ENCODE measurements at places on chromosomes 3 and 15.

DNA sequence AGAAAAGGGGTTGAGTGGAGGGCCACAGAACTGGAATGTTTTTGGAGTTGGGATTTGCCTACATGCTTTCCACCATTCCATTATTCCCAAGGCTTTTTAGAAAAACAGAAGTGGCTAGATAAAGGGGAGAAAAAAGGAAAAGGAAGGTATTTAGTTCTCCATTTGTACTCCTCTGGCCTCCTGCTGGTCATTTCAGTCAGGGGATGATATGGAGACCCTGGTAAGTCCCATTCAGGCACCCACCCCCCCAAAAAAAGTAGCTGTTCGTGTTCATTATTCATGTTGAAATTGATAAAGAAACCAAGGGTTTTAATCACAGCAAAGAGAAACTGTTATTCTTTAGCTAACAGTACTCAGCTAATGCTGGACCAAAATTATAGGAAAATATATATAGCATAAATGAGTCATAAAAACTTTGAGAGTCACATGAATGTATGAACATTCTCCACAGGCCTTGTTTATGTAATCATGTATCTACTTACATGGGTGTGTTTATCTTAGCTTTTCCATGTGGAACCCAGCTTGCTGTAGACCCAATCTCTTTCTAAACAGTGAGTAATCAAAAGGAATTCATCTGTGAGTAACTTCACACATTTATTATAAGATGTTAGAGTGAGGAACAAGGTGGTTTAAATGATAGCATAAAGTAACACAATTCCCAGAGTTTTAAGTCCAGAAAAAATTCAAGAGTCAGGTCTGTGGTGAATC is 167.2 kb downstream of the KCNMB2 start:
- no peak for DNase-seq

DNA sequence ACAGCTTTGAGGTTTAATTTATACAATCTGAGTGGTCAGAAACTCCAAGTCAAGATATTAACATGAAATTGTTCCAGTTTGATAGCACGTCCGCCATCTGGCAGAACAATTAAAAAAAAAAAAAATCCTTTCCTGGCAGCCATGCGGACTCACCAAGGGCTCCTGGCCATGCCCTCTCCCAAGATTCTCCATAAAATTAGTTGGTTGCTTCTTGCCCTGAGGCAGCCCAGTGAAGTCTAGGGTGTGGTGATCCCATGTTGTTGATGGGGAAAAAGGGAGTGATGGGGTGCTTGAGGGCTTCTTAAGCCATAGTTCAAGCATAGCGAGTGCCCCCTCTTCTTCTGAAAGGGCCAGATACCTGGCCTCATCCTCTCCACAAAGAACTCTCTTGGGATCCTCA is 81.7 kb upstream of the CCNL1 start:
- no peak for DNase-seq

- DNase-seq = no peak
These were observed 29.1 kb downstream of the PLXND1 start for GRCh38 chr3:129577366-129577765.

DNA sequence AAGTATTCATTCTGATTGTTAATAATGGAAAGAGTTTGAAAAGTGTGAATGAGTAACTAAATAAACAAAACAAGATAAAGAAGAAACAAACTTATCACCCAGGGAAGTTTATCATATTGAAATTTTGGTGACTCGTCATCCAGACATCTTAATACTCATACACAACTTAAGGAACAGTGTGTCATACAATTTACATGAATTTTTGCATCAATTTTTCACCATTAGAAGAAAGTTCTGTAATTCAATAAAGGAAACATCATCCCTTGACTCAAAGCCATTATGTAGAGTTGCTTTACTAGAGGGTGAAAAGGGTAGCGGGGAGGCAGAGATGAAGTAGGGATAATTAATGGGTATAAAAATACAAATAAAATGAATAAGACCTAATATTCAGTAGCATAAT is 536.2 kb downstream of the GRM7 start:
- DNase-seq = no peak

- DNase-seq = no peak
These were observed 3.0 kb upstream of the EDEM1 start for GRCh38 chr3:5184499-5184898.

DNA sequence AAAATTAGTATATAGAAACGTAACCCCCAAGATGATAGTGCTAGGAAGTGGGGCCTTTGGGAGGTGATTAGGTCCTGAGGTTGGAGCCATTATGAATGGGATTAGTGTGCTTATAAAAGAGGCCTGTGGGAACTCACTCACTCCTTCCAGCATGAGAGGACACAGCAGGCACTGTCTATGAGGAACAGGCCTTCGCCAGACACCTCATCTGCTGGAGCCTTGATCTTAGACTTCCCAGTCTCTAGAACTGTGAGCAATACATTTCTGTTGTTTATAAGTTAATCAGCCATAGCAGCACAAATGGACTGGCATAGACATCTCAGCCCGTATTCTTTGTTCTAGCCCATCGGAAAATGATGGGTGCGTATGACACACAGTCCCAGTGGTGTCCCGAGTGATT is 152.3 kb downstream of the GABRG3 start:
- DNase-seq = no peak

DNA sequence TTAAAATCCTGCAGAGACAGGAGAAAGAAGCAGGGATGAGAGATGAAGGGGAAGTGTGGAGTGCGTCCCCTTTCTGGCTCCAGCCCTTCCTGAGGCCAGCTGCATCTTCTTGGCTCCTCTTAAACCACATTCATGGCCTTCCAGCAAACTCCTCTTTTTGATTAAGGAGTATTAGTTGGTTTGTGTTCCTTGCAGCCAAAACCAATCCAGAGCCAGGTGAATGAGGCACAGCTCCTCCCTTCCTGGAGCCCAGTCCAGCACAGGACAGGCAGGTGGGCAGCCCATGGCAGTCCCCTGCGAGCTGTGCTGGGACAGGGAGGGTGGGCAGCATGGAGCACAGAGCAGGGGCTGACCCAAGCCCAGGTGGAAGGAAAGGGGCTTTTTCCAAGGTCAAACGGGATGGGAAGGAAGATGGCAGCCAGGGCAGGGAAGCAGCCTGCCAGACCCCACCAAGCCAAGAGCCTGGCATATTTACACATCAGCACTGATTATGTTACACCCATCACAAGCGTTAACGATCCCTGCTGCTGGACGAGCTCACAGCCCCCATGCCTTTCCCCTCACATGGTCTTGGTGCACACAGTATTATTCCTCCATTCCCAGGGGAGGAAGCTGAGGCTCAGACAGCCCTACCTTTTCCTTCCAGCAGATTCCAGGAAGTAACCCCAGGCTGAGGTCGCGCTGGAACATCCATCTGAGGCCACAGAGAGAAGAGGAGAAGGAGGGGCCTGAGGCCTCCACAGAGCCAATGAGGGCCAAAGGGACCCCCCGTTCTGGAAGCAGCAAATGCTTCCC is 175.6 kb downstream of the SMAD6 start:
- DNase-seq = peak; percentile 3

DNA sequence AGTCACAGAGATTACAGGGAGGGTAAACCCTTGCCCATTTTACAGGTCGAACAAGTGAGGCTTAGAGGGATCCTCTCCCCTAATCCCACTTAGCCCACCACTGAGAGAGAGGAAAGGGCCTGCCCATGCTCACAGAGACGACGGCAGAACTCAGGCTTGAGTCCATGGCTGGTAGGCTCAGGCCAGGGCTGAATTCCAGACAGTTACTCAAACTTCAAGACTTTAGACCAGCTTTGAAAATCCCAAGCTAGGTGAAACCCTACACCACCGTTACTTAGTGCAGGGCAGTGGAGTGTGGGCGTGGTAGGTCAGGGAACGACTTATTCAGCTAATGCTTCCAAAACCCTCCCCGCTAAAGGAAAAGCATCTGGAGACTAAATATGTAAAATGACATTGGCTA is 16.4 kb downstream of the GRIP2 start:
- DNase-seq = no peak

DNA sequence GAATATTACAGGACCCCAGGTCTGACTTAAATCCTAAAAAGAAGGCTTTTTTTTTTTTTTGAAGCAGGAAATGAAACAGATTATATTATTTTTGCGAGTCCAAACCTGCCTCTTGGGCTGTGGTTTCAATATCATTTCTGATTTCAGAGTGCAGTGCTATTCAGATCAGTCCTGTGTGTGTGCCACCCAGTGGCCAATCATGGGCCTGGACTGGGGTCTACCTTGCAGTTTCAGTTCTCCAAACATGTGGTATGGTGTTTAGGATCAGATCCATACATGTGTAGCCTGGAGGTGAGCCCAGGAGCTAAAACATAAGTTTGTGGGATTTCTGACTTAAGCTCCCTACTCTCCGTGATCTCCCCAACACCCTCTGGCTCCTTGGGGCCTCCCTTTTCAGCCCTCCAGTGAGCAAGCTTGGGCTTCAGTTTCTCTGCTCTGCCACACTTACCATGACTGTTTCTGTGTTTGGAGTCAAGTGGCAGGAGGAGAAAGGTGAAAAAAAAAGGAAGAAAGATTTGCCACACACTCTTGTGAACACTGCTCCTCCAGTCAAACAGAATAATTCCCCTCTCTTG is 12.1 kb upstream of the THSD4 start:
- peak; percentile 56 for DNase-seq

- DNase-seq = no peak
These were observed 18.9 kb upstream of the FEM1B start for GRCh38 chr15:68258692-68259091.

Measured in HEK293T (cell line).